Activated CD4-positive, alpha-beta T cell treated with anti-CD3 and anti-CD28 coated beads, Interleukin-2, amount 10 ng/mL, durations not matched to agents 7 days and 5 days (primary cell): ENCODE measurements at places on chromosomes 5 and 9.

GRCh38 chr9:84756171-84756570, 86.6 kb downstream of the NTRK2 start:
- DNase-seq = no peak

DNA sequence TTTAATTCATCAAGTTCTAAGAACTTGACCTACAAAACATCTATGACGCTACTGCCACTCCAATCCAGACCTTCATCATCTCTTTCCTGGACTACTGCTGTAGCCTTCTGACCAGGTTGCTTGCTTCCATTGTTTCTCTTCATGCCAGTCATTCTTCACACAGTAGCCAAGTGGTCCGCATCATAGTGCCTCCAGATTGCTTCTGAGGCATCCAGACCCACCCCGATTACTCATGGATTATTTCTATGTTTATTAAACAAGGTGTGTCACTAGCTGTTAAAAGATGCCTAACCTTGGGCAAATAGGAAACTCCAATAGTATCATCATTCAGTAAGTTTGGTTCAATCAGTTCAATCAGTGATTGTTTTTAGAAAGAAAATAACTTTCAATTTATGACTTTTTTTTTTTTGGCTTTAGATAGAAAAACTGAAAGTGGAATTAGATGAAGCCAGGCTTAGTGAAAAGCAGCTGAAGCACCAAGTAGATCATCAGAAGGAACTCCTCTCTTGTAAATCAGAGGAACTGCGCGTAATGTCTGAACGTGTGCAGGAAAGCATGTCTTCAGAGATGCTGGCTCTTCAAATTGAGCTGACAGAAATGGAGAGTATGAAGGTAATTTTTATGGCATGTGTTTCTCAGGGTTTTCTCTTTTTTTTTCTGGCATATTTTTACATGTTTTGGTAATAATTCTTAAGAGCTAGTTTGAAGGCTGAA, 9.5 kb downstream of the SPDL1 start:
- no peak for DNase-seq

- no peak for DNase-seq
Measured at GRCh38 chr5:80141681-80142080, 106.5 kb downstream of the THBS4 start.

DNA sequence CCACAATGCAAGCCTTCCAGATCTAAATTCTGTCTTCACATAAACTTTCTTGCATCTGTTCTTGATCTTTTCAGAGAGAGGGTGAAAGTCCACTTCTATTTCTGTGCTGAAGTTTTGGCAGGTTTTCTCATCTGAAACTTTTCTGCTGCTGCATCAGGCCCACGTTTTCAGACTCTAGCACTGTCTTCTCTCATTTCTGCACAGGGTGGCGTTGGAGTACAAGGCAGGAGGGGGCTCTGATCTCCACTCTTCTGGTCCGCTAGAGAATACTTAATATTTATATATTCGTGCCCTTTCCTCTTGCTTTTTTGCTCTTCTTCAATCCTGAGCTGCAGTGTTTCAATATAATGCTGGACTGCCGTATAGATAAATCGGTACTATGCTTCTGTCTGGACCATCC, 204.0 kb upstream of the PRDM9 start:
- DNase-seq = no peak

DNA sequence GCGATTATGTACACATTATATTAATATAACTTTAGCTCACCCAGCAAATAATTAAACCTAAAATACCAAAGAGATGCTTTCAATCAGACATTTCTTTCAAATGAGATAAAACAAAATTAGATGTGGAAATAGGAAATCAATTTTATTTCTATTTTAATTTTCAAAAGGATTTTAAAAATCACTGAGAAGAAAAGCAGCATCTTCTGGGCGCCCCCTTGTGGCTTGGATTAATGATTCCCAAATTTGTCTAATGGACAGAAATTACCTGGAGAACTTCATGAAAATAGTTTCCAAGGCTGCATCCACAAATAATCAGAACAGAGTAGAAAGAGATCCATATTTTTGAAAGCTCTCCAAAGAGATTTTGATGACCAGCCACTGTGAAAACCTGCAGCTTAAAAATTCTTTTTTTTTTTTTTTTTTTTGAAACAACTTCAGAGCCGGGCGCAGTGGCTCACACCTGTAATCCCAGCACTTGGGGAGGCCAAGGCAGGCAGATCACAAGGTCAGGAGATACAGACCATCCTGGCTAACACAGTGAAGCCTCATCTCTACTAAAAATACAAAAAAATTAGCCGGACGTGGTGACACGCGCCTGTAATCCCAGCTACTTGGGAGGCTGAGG, 50.9 kb upstream of the CEMIP2 start:
- DNase-seq = peak; percentile 50

DNA sequence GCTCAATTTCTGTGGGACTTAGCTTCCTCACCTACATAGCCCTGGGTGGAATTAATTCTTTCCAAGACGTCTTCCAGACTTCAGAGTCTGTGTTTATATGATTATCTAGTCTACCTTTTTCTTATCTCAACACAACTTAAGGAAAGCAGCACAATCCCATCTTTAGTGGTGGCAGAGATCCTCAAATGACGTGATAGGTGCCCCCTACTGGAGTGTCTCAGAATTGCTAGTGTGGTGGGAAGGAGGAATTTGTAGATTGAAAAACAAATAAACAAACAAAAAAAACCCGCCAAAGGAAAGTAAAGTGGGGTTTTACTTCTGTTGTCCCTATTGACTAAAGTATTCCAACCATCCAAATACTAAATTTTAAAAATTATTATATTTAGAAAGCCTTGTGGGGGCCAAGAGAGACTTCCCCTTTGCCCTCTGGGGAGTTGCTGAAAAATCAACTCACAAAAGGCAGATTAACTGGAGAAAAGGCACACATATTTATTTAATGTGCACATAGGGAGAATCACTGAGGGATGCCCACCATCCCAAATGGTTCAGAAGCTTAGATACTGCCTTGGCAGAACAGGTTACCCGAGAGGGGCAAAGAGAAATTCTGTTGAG, 283.3 kb downstream of the TMEM167A start:
- peak; percentile 45 for DNase-seq

DNA sequence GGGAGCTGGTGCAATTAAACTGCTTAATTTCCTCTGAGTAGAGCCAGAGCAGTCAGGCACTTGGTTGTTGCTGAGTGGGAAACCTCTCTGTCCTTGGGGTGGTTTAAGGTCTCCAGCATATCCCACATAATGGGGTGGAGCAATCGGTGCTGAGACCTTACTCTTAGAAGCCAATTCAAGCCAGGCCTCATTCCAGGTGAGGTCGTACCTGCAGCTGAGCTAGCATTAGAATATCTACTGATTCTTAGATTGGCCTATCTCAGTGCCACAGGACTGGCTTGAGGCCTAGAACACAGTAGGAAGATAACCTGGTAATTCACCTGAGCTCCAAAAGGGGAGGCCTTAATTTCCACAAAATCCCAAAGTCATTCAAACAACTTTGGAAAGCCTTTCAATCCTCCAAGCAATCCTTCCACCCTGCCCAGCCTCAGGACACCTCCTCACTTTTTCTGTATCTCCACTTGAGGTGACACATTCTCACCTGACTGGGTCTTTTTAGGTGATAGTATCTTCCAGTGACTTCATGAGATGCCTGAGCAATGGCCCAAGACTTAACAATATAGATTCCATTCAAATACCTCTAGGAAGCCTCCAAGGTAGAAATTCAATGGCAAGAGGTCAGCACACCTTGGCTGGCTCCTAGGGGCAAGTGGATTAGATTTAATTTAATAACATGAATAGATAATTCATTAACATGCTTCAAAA, 91.0 kb downstream of the FEM1C start:
- DNase-seq = no peak

DNA sequence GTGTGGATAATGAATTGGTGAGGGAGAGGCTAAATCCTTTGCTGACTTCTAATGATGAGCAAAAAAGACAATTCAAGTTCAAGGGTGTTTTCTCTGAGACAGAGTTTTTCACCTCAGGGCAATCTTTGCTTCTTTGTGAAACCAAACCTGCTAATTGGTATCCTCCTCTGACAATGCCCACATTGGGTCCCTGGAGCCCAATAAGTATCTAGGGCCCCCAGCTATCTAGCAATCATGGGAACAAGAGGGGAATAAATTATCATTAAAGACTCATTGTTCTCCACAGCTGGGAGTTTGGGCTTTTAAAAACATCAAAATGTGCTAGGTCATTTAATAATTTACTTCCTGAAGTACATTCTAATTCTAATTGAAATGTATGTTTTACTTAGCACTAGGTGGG, 227.3 kb downstream of the TMEM167A start:
- no peak for DNase-seq

DNA sequence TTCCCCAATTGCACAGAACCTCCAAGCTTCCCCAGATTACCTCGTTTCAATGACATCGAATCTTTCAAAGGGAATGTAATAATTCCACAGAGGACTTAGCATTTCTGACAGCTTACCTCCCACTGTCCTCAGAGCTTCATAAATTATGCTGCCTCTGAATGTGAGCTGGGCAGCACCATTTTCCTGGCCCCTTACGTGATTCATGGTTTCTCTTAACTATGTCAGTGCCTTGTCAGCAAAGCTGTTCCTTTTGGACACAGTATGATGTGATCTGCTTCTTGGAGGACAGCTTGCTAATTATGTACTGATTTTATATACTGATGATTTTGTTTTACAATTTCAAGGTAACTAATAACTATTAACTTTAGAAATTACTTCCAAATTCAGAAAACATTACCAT, 27.7 kb upstream of the SSBP2 start:
- DNase-seq = no peak

DNA sequence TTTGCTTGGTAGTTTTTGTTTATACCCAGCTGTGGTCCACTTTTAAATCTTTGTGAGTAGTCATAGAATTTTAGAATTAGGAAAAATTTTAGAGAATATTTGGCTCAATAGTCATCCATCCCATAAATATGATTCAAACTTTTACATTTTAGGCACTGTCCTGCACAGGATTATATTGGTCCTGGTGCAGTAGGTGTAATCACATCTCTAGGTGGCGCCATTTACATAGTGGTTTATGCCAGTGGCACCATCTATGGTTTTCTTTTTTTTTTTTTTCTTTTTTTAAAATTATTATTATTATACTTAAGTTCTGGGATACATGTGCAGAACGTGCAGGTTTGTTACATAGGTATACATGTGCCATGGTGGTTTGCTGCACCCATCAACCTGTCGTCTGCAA, 260.7 kb upstream of the KCNN2 start:
- DNase-seq = peak; percentile 23

DNA sequence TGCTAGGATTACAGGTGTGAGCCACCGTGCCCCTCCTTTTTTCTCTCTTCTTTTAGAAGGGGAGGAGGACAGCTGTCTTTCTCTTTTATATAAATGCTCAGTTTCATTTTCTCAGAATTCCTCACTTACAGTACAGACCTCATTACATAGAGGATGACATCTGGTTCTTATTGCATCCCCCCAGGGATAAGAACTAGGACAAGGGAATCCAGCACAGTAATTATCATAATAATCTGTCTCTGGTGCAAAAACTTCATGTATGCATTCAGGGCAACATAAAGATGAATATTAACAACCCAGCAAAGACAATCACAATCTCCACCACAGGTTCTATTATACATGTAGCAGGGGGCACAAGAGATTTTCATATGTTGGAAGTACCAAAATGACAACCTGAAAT, 5.1 kb downstream of the SPZ1 start:
- no peak for DNase-seq

DNA sequence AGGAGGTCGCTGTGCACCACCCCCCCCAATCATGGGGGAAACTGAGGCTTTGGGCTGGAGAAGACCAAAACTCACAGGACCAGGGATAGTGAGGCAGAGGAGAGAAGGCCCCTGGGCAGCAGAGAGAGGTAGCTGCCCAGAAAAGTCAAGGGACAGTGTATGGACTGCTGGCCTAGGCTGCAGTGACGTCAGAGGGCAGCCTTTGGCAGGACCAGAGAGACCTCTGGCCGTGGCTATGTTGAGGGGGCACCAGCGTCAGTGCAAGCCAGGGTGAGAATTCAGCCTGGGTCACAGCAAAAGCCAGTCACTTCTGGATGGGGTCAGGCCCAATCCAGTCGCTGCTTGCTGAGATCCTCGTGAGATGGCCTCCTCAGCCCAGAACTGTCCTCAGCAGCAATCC, 26.5 kb downstream of the FLT4 start:
- DNase-seq = no peak

GRCh38 chr5:560792-561166, 36.5 kb upstream of the SLC9A3 start:
- no peak for DNase-seq

DNA sequence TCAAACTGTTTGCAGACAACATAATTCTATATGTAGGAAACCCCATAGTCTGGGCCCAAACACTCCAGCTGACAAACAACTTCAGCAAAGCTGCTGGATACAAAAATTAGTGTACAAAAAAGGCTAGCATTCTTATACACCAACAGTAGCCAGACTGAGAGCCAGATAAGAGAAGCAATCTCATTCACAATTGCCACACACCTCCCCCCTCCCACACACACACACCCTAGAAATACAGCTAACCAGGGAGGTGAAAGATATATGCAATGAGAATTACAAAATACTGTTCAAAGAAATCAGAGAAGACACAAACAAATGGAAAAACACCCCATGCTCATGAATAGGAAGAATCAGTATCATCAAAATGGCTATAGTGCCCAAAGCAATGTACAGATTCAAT, 9.0 kb downstream of the MTREX start:
- no peak for DNase-seq

- DNase-seq = no peak
Measured at GRCh38 chr5:36111238-36111637, 40.4 kb downstream of the LMBRD2 start.

- no peak for DNase-seq
Measured at GRCh38 chr9:89797937-89798455, 193.2 kb downstream of the GADD45G start.

DNA sequence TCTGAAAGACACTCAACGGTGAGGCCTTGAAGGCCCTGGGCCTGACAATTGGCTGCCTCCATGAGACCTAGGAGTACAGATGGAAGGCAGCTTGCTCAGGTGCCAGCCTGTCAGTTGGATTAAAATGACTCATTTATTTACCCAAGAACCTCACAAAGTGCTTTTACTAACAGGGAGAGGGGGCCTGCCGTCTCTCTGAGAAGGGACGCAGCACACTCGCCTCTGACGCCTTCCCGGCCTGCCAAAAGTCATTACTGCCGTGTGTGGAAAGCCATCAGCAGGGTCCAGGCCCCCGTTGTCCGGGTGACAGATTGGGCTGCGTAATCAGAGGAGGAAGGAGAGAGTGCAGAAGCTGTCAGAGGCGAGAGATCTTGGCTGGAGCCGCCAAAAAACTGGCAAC, 32.4 kb downstream of the DDX31 start:
- no peak for DNase-seq

GRCh38 chr5:1330847-1331831, 13.8 kb downstream of the CLPTM1L start:
- no peak for DNase-seq

- no peak for DNase-seq
Measured at GRCh38 chr5:54725391-54726280, 208.1 kb downstream of the SNX18 start.

- no peak for DNase-seq
Measured at GRCh38 chr5:15731699-15732098, 231.7 kb downstream of the FBXL7 start.

DNA sequence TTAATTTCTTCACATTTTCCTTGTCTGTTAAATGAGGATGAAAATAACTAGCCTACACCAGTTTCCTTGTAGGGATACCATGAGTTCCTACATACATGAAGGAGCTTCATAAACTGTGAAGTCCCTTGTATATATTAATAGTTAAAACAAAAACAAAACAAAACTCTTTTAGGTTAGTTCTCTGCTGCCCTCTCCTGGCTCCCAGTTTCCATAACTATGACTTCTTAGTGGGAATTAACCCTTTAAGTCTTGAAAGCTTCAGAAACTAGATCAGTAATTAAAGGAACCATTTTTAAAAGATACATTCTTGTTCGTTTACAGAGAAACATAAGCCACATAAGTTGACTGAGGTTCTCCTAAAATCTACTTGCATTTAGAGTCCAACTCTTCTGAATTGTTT, 500.0 kb upstream of the C9orf72 start:
- no peak for DNase-seq
